Activated CD8-positive, alpha-beta memory T cell treated with anti-CD3 and anti-CD28 coated beads for 4 hours (primary cell): ENCODE measurements at places on chromosomes 3 and 15.

- no peak for DNase-seq
These were observed 223.4 kb upstream of the SLCO3A1 start for GRCh38 chr15:91630090-91630489.

DNA sequence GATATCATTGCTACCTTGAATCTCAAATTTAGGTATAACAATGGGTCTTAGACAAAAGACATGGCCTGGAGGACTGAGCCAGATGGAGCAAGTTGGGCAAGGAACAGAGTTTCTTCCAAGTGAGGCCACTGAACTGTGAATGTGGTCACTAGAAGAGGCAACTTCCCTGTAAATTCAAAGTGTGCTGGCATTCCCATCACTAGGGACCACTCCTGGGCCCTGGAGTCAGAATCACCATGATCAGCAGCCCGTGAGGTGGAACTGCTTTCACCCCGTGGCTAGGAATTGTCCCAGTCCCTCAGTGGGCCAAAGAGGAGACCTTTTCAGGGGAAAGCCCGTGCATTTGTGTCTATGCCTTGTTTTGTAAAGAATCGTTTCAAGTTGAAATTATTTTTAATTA is 47.3 kb downstream of the HES1 start:
- no peak for DNase-seq

DNA sequence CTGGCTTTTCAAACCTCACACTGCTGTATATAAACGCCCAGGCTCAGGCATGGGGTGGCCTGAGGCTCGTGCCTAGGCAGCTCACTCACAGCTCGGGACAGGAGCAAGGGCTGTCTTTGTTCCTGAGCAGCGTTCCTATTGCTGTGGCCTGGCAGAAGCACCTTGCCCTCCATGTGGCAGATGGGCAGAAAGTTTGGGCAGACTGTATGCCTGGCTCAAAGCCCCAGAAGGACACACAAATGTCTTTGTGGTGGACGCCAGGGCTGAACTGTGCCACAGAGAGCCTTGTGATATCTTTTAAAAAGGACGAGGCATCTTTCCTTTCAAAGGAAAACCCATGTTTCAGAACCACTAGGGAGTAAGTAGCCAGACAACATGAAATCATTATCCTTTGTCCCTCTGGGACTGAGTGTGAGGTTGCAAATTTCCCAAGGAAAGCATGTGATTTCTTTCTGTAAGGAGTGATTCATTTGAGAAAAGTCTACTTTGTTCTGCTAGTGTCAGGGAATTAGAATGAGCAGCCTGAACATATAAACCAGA is 29.3 kb upstream of the UBE2E1 start:
- no peak for DNase-seq

DNA sequence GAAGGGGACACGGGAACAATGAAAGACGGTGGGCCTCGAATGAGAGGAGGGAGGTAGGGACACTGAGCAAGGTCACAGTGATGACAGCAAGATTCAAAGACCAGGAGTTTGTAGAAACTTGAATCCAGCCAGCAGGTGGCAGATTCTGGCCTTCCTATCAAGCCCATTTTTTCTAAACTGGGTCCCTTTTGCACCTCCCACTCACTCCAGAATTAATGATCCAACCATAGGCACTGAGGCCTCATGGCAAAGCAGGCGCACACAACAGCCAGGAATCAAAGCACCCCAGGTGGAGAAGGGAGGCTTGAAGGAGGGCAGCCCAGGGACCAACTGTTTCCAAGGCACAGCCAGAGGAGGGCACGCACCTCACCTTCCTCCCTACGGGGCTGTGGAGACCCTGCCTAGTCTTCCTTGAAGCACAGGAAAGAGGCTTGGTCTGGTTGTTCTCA is 90.2 kb downstream of the ANP32A start:
- DNase-seq = no peak

DNA sequence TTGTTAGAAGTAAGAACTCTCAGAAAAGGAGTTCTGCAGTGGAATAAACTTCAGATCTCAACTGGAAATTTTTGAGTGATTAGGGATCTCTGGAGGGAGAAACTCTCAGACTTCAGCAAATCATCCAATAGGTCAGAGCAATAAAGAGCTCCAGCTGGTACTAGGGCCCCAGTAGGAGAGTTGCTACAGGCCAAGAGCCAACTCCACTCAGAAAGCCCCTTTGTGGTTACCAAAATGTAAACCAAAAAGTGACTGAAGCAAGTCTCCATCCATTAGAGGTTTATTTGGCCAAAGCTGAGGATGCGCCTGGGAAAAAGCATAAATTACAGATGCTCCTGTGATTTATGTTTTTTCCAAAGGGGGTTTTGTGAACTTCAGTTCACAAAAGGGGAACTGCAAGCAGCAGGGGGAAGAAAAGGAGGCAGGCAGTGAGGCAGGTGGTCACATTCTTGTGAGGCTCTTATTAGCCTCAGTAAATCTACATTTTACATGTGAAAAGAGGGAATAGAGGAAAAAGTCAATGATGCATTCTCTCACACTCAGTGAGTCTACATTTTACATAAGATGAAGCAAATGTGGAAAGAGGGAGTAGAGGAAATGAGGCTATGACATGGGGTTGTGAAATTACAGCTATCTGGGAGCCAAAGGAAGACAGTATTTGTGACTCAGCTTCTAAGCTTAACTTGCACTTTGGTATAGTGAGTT is 92.4 kb upstream of the DAZL start:
- no peak for DNase-seq

- no peak for DNase-seq
These were observed 191.3 kb downstream of the LPP start for GRCh38 chr3:188345223-188345622.

- no peak for DNase-seq
These were observed 180.0 kb downstream of the LSAMP start for GRCh38 chr3:116265320-116265695.

DNA sequence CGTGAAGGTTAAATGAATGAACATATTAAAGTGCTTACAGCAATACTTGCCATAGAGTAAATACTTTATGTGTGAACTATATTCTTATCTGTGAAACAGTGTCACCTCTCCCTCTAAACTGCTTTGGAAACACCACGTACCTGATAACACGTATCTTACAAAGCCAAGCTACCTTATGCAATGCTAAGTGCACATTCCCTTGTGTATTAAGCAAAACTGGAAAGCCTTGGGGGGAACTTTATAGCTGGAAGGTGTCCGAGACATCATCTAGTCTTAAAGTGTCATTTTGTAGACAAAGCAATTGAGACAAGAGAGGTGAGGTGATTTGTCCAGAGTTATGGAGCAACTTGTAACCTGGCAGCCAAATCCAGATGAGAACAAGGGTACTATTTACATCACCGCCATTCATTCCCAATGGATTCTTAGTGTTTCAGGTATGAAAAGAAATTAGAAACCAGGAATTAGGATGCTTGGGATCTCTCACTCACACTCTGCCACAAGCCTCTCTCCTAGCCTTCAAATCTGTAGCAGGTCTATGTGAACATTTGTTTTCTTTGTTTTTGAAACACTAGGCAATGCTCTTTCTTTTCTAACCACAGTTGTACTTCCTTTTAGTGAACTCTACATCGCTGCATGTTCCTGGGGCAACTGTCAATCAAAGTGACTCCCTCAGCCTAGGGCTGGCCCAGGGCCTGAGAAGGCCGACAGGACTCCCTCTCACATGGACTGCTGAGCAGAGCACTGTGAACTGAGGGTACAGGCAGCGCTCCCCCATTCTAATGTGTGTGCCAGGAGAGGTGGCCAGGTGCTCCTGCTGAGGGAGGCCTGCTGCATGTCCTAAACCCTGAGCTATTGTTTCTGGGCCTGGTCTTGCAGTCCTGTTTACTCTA is 13.9 kb upstream of the MGLL start:
- DNase-seq = no peak

DNA sequence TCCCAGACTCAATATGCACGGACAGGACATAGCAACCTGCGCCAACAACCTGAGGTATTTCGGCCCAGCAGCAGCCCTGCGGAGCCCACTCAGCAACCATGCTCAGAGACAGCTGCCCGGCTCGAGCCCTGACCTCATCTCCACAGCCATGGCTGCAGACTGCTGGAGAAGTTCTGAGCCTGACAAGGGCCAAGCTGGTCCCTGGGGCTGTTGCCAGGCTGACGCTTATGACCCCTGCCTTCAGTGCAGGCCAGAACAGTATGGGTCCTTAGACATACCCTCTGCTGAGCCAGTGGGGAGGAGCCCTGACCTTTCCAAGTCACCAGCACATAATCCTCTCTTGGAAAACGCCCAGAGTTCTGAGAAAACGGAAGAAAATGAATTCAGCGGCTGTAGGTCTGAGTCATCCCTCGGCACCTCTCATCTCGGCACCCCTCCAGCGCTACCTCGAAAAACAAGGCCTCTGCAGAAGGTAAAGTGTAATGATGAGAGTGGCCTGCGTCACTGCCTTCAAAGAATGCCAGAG is 25.5 kb downstream of the TMEM41A start:
- DNase-seq = no peak

DNA sequence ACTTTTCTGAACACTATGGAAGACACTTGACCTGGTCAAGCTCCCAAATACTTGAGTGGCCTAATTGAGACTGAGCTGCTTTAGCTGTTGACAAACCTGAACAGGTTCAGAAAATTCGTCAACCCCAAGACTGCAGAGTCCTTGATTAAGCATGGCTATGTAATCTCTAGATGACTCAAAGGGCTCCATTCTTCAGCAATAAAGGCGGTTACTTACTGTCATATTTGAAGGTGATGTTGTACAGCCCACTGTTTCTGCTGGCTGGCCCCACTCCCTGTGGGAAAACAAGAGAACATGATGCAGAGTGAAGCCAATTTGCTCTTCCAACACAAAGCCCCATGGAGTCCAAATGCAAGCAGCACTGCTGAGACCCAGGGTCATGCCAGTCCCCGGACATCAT is 45.1 kb downstream of the IL17RD start:
- no peak for DNase-seq

GRCh38 chr3:124967964-124968363 is 33.4 kb upstream of the MUC13 start:
- no peak for DNase-seq

- no peak for DNase-seq
These were observed 3.8 kb upstream of the USP3 start for GRCh38 chr15:63500265-63501250.
